A549 treated with CORT108297 at 1 μM for 4 hours (cell line): ENCODE measurements at places on chromosomes 11 and 22. TPM values are rescaled to one million over a fixed set of nuclear protein-coding genes. Genes with fewer than 3 reads are reported as not detected.

The PGA5 gene
- not detected in 5 replicates for total RNA-seq

The ZW10 gene
- total RNA-seq: 12.0 to 15.1 TPM (median 12.8 TPM) in 5 replicates

The KRTAP5-8 gene
- total RNA-seq: 0.12 TPM in 1 of 5 replicates, not detected in the others

The MAPK8IP2 gene
- 2.7 to 4.3 TPM (median 4.0 TPM) in 5 replicates for total RNA-seq

The TRIM29 gene
- 9.5 to 11.1 TPM (median 10.7 TPM) in 5 replicates for total RNA-seq

The TECTA gene
- total RNA-seq: 0.03 to 0.14 TPM (median 0.10 TPM) in 4 of 5 replicates, not detected in the other

The SLC22A12 gene
- total RNA-seq: not detected in 5 replicates

The SERHL2 gene
- 0.12 to 0.37 TPM (median 0.25 TPM) in 5 replicates for total RNA-seq

The SLC16A8 gene
- not detected in 5 replicates for total RNA-seq

The SLC17A6 gene
- not detected in 5 replicates for total RNA-seq

The SMC1B gene
- total RNA-seq: 0.02 to 0.03 TPM (median 0.03 TPM) in 3 of 5 replicates, not detected in the others

The FDXACB1 gene
- 1.3 to 1.7 TPM (median 1.6 TPM) in 5 replicates for total RNA-seq

The PITPNM1 gene
- 38.9 to 60.0 TPM (median 53.9 TPM) in 5 replicates for total RNA-seq

The ISX gene
- not detected in 5 replicates for total RNA-seq

The CTSW gene
- total RNA-seq: 0.06 to 0.16 TPM in 2 of 5 replicates, not detected in the others

The PGA4 gene
- total RNA-seq: 0.06 TPM in 1 of 5 replicates, not detected in the others

The TRIM49B gene
- total RNA-seq: not detected in 5 replicates

The TMEM126B gene
- total RNA-seq: 53.0 to 72.5 TPM (median 56.3 TPM) in 5 replicates

The EMID1 gene
- 0.16 to 0.65 TPM (median 0.33 TPM) in 5 replicates for total RNA-seq

The LDHAL6A gene
- not detected in 5 replicates for total RNA-seq

The GAB4 gene
- not detected in 5 replicates for total RNA-seq

The ARAP1 gene
- total RNA-seq: 24.7 to 33.5 TPM (median 31.4 TPM) in 5 replicates

The FBLN1 gene
- total RNA-seq: 35.9 to 51.1 TPM (median 49.6 TPM) in 5 replicates

The MYBPC3 gene
- 0.07 to 0.09 TPM (median 0.07 TPM) in 5 replicates for total RNA-seq

The BATF2 gene
- 0.74 to 1.0 TPM (median 0.96 TPM) in 5 replicates for total RNA-seq

The ZNF214 gene
- total RNA-seq: 0.57 to 1.1 TPM (median 0.79 TPM) in 5 replicates

The CCDC116 gene
- total RNA-seq: 0.05 to 0.06 TPM (median 0.06 TPM) in 3 of 5 replicates, not detected in the others

The IFITM1 gene
- total RNA-seq: 0.22 to 0.64 TPM (median 0.39 TPM) in 5 replicates

The ALKBH3 gene
- total RNA-seq: 23.3 to 27.3 TPM (median 24.3 TPM) in 5 replicates

The IRAG1 gene
- 0.02 to 0.03 TPM (median 0.02 TPM) in 4 of 5 replicates, not detected in the other for total RNA-seq

The NPAS4 gene
- total RNA-seq: not detected in 5 replicates

The MISFA gene
- 1.6 to 2.6 TPM (median 2.1 TPM) in 5 replicates for total RNA-seq

The CNTN5 gene
- total RNA-seq: not detected in 5 replicates

The HTR3A gene
- total RNA-seq: not detected in 5 replicates

The MMP1 gene
- 0.47 to 1.2 TPM (median 0.86 TPM) in 5 replicates for total RNA-seq

The CREB3L1 gene
- 4.4 to 5.8 TPM (median 5.4 TPM) in 5 replicates for total RNA-seq

The DRICH1 gene
- total RNA-seq: 0.08 to 0.43 TPM (median 0.12 TPM) in 4 of 5 replicates, not detected in the other

The HPX gene
- 0.25 to 0.84 TPM (median 0.37 TPM) in 5 replicates for total RNA-seq

The CBX6 gene
- total RNA-seq: 26.0 to 35.1 TPM (median 32.4 TPM) in 5 replicates

The TBX1 gene
- total RNA-seq: 3.0 to 5.2 TPM (median 5.0 TPM) in 5 replicates

The LMNTD2 gene
- total RNA-seq: 1.9 to 3.3 TPM (median 2.7 TPM) in 5 replicates

The B3GAT1 gene
- 0.01 to 0.05 TPM (median 0.02 TPM) in 4 of 5 replicates, not detected in the other for total RNA-seq

The SEC14L6 gene
- total RNA-seq: 0.03 TPM in 1 of 5 replicates, not detected in the others

The APOBEC3H gene
- 0.14 to 0.53 TPM (median 0.41 TPM) in 5 replicates for total RNA-seq

The KDM4E gene
- total RNA-seq: not detected in 5 replicates

The KIRREL3 gene
- total RNA-seq: 8.5 to 12.0 TPM (median 11.0 TPM) in 5 replicates
